NCI-H2081 (cell line): ENCODE measurements at places on chromosomes 6 and 20.

DNA sequence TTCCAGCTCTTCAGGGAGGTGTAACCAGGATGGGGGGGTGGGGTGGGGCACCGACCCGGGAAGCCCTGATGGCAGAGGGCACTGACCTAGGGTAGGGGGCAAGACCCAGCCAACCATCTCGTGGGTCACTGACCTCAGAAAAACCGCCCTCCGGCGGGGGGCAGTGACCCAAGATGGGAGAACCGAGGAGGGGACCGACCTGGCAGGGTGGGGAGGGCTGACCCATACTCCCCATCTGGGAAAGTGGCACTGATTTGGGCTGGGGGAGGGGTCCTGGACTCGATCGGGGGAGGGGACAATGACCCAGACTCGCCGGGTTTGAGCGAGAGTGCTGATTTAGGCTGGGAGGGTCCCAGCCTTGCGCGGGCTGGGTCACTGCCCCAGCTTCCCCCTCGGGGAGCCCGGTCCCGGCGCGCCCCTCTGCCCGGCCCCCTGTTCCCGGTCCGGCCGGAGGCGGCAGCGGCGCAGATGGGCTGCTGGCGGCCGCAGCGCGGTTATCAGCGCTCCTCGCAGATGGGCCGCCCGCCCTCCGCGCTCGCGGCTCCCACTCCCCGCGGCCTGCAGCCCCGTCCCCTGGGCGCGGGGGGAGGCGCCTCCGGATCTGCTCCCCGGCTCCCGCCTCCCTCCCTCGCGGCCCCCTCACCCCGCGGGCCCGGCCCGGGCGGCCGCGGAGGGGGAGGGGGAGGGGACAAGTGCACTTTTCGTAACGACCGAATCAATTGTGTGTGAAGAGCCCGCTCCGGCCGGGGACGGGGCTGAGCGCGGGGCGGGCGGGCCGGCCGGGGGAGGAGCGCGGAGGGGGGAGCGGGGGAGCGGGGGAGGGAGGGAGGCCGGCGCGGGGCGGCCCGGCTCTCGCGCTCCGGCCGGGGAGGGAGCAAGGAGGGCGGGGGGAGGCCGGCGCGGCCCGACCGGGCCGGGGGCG lies 2.2 kb downstream of the NOL4L start:
- no peak for DNase-seq

DNA sequence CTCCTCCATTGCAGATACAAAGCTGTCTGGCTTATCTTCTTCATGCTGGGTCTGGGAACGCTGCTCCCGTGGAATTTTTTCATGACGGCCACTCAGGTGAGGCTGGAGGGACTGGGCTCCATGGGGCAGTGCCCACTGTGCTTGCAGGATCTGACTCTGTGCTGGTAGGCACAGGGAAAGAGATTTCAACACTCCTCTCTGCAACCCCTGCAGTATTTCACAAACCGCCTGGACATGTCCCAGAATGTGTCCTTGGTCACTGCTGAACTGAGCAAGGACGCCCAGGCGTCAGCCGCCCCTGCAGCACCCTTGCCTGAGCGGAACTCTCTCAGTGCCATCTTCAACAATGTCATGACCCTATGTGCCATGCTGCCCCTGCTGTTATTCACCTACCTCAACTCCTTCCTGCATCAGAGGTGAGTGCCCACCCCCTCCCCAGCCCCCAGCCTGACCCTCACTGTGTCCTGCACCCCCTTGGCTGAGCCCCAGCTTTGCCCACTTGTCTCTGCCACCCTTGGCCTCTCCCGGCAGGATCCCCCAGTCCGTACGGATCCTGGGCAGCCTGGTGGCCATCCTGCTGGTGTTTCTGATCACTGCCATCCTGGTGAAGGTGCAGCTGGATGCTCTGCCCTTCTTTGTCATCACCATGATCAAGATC lies 6.1 kb downstream of the SLC29A1 start:
- DNase-seq: no peak

DNA sequence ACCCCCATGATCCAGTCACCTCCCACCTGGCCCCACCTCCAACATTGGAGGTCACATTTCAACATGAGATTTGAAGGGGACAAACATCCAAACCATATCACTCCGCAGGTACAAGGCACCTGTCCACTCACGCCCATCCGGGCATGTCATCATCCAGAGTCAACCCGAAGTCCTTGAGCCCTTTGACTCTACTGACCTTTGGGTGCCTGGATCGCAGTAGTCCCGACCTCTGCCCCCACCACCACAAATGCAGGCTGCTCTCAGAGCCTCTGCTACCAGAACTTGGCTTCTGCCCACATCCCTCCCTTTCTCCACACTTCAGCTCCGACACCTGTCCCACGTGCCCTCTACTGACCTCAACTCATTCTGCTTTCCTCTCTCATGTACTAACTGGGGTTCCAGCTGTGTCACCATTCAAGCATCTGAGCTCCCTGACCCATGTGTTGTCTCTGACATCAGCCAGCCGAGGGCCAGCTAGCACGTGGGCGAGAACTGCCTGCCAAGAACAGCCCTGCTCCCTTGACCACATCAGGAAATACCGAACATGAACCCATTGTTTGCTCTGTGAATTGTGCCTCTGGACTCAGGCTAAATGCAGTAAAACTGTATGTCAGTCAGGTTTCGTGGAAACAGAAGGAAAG lies 498.3 kb upstream of the SULF2 start:
- DNase-seq: peak; percentile 30

DNA sequence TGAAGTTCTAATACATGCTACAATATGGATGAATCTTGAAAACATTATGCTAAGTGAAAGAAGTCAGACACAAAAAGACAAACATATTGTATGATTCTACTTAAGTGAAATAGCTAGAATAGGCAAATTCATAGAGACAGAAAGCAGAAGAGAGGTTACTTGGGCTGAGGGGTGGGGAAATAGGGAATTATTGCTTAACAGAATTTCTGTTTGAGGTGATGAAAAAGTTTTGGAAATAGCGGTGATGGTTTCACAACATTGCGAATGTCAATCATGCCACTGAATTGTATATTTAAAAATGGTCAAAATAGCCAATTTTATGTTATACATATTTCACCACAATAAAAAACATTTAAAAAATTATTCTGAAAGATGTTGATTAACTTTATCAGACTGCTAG lies 6.1 kb downstream of the SLC26A8 start:
- DNase-seq: no peak

- no peak for DNase-seq
Measured at GRCh38 chr6:13892017-13892645, 32.6 kb upstream of the RNF182 start.

DNA sequence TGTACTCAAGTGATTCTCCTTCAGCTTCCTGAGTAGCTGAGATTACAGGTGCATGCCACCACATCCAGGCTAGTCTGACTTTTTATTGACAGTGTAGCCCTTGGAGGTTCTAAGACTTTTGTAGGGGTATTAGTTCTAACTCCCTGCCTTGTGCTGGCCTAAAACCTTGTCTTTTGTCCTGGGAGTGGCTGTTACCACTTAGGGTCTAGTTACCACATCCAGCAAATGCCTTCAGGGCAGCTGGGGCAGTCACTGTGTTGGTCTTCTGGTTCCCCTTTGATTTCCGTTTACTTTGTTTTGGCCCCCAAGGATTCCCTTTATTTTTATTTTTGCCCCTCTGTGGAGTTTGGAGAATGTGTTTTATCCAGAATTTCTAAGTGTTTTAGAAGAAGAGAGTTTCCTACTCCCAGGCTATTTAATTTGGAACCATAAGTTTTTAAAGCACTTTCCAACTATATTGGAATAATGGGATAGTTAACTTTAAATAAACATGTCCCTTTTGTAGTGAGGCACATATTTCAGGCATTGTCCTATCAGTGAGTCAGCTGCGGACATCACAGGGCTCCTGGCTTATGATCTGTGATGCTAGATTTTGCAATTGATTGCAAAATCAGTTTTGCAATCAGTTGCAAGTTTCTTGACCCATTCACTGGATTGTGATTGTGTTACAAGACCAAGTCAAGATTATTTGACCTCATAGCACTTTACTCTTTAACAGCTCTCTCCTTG lies 25.0 kb downstream of the IL22RA2 start:
- DNase-seq: no peak

- DNase-seq: peak; percentile 63
Measured at GRCh38 chr6:158799051-158799792, 19.9 kb downstream of the EZR start.

DNA sequence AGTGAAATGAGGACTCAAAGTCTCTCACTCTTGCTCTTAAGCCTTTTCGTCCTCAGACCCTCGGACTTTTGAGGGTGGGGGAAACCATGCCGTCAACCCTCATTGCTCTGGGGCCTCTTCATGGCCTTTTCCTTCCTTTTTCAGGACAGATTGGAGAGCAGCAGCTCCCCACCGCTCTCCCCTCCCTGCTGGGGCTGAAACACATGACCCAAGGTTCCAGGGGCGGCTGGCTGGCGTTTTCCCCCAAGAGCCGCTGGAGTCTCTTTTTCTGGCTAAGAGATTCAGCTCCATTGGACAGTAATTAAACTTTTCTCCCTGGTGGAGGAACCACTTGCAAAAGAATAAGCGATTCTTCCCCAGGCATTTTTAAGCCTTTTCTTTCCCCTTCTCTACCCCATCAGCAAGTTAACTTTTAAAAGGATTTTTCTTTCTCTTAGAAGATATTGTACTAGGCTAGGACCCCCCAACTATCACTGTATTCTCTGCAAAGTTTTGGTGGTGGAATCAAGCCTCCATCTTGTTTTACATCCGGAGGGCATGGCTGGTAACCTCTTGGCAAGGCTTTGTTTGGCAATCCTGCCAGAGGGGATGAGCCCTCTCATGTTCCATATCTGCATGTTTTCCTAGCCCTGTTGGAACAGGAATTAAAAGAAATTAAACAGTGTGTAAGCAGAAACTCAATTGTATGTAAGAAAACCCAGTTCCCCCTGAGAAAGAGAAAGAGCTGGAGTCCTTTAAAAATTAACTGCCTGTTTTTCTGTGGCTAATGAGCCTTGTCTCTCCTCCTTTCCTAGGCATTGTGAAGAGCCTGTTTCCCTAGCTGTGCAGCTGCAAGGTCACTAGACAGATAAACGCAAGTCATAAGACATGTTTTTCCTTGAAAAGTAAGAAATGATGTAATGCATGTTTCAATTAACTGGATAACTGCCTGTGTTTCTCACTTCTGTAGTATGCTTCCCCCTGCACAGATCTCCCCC lies 100.8 kb upstream of the GPR6 start:
- peak; percentile 37 for DNase-seq

GRCh38 chr6:149380523-149380922 lies 19.5 kb upstream of the SUMO4 start:
- no peak for DNase-seq

GRCh38 chr6:136783495-136784270 lies 8.6 kb downstream of the MAP3K5 start:
- no peak for DNase-seq

GRCh38 chr6:38738261-38738660 lies 23.1 kb downstream of the DNAH8 start:
- no peak for DNase-seq

DNA sequence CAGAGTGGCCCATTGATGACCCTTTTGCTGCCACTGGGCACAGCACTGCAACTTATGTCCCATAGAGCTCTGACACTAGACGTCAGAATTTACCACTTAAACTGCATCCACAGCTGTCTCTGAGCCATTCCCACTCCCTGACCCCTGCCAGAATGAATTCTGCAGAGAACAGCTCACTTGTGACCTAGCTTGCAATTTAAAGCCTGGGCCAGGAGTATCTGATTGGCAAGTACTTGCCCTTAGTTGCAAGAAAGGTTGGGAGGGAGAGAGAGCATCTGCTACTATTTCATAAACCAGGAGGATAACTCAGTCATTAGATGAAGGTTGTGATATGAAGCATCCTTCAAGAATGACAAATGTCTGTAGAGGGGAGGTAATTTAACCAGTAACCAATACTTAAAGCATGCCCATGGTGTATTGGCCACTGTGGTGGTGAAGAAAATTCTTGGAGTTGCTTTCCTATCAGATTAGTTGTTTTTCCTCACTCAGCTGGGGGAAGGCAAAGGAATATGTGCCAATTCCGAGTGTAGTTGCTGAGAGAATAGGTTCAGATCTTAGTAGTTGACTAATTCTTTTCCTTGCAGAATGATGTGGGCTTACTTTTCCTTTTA lies 46.5 kb downstream of the IL22RA2 start:
- no peak for DNase-seq

DNA sequence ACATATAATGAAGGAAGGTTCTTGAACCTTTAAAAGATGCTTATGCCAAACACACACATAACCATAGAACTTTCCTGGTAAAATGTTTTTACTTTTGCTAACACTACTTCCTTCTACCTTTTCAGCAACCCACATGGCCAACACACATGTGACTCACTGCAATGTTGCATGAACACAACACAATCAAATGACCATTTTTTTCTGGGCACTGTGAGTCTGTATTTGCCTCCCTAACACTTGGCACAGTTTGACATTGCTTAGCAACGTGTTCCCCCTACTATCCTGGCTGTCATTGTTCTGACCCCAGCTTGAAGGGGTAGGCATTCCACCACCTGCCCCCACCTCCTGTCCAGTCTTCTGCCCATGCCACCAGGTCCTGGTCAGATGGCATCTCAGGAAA lies 204.8 kb upstream of the PRND start:
- DNase-seq: no peak

GRCh38 chr6:44051515-44051914 lies 75.7 kb downstream of the MRPL14 start:
- no peak for DNase-seq

DNA sequence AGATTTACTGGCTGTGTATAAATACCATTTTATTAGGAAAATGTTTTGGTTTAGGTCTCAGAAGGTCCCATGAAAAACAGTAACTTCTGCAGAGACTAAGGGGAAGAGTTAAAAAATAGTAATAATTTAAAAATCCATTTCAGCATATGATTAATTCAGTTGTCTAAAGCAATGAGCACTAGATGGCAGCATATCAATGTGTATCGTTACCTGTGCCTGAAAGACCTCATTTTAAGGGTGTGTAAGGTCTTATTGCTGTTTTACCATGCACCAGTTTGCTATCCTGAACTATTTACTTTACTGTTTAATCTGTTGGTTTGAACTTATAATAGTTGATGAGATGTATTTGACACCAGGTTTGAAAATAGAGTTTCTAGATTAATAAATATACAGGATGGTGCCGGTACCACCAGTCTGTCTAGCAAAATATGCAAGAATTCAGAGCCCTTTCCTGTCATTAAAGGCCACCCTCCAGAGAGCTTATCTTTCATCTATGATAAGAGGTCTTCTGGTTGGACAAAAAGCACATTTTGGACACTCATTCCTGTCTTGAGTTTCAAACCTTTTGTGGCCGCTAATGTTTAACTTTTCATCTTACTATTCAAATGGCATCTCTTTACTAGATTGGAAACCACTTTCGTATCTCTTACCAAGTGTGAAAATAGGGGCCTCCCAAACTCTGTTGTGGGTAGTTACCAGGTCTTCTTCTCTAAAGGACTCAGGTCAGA lies 8.9 kb upstream of the AHI1 start:
- peak; percentile 35 for DNase-seq

DNA sequence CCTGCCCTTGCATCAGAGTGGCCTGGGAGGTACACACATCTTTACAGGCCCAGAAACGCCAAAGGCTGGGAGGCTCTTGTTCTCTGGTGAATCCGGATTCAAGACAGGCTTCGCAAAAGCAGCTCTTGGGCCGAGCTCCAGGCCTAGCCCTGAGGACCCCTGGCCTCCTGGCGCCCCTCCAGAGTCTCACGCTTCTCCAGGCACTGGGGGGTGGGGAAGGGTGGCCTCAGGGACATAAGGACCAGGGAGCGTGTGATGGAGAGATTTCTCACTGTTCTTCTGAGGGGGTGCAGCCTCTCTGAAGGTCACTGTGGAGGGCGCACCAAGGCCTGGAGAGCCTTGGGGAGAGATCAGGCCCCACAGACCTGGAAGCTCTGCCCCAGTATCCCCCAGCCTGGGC lies 349.2 kb downstream of the ZFAND3 start:
- DNase-seq: no peak
